ENCODE measurements at places on chromosomes 11 and 22.
A peak's percentile ranks its signal among the peaks of the same experiment; 100 is the strongest.

- no peak for DNase-seq
Measured at GRCh38 chr11:27357250-27357649, 5.8 kb downstream of the CCDC34 start.

GRCh38 chr11:60235321-60235720 is 7.6 kb downstream of the MS4A4E start:
- DNase-seq = no peak

DNA sequence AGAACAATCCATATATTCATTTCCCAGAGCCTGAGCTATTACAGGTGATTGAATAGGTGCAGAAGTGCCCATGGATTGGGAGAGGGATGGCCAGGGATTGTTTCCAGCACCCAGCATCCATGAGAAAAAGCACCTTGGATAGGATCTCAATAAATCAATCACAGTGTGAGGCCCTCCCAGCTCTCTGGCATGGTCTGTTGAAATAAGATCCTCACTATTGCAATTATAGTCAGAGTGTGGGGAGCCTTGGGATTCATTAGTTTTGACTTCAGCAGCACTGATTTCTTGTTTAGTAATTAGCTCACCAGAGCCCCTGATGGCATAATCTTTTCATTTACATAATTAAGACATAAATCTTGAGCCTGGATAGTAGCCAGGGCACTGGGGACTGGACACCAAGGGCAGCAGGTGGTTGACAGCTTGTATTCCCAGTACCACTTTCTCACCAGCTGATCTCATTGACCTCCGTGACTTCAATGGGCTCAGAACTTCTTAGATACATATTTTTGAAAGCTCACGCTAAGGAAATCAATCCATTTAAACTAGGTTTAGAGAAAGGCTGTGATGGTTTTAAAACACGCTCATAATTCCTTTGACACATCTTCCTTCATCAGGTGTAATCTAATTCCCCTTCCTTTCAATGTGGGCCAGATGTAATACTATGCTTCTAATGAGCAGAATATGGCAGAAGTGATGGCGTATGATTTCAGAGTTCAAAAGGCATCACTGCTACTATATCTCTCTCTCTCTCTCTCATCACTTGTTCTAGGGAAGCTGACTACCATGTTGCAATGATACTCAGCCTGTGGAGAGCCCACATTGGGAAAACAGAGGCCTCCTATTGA is 22.1 kb upstream of the DRD2 start:
- DNase-seq = no peak

GRCh38 chr22:46240907-46241306 is 9.2 kb downstream of the CDPF1 start:
- no peak for DNase-seq

DNA sequence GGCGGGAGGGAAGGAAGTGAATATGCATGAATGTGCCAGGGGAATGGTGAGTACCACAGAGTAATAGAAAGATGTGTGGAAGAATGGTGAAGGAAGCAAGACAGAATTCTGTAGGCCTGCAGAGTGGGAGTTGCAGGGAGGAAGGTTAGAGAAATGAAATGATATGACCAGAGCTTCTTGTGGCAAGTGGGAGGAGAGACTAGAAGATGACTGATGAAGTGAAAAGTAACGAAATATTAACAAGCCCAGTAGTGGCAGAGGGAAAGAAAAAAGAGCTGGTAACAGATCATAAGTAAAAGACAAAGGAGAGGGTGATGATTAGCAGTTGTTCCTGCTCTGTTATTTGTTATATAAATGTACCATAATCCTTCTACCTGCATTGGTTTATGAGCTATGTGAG is 1.0 kb upstream of the ALKBH8 start:
- DNase-seq = no peak

GRCh38 chr11:67364783-67365722 is 8.3 kb downstream of the CLCF1 start:
- no peak for DNase-seq

- DNase-seq = peak; percentile 21
Measured at GRCh38 chr11:46339816-46340215, 7.4 kb upstream of the DGKZ start.

DNA sequence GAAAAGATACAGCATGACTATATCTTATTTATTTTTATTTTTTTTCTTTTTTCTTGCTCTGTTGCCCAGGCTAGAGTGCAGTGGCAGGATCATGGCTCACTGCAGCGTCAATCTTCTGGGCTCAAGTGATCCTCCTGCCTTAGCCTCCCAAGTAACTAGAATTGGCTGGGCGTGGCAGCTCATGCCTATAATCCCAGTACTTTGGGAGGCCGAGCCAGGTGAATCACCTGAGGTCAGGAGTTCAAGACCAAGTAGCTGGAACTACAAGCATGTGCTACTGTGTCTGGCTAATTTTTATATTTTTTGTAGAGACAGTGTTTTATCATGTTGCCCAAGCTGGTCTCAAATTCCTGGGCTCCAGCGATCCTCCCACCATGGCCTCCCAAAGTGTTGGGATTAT is 28.3 kb upstream of the CCDC134 start:
- no peak for DNase-seq

- no peak for DNase-seq
Measured at GRCh38 chr22:35334004-35334403, 34.3 kb downstream of the TOM1 start.

DNA sequence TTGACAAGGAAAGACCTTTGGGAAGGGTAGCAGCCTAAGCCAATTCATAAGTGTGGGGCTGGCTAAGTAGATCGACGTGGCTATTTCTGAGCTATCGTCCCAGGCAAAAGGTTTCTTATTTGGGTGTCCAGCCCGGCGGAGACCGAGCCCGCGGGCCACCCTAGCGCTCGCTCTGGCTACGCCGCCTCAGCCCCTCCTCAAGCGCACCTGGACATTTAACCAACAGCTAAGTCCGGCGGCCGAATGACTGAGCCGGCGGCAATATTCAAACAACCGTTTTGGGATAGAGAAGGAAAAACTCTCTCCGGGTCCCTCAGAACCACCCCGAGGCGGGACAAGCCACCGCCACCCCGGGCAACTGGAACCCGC is 457 bp downstream of the RNF141 start:
- peak; percentile 31 for DNase-seq

GRCh38 chr11:7573558-7574296 is 59.9 kb downstream of the PPFIBP2 start:
- no peak for DNase-seq

GRCh38 chr11:8823174-8823742 is 87.7 kb upstream of the AKIP1 start:
- DNase-seq = no peak
